ENCODE measurements at places on chromosomes 4 and X.
A peak's percentile ranks its signal among the peaks of the same experiment; 100 is the strongest.

- peak; percentile 79 for DNase-seq
Measured at GRCh38 chr4:184506527-184507121, 32.3 kb upstream of the IRF2 start.

DNA sequence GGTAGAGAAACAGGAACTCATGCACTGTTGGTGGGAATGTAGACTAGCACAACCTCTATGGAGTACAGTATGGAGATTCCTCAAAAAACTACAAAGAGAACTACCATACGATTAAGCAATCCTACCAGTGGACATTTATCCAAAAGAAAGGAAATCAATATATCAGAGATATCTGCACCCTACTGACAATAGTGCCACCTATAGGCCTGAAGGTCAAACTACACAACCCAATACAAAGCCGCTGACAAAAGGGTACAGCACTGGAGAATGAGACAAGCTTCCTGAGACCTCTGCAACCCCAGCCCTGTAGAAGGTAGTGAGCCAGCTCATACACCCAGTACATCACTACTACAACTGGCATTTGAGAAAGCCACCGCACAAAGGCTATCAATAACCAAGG, 67.1 kb downstream of the CBR4 start:
- DNase-seq = no peak

DNA sequence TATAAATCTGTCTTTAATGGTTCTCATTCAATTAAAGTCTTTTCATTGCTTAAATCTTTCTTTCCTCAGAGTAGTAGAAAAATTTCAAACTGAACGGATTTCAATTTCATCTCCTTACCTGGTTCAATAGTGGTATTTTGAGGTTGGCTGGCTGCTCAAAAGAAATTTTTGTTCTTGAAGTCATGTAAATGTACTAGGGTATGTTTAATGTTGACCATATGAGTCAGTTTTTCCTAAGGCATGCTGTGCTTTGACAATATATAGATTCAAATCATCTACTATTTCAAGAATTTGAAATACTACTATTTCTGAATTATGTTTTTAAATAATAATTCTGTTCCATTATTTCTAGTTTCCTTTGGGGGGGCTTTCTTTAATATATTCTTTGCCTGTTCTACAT, 105.5 kb downstream of the PACRGL start:
- no peak for DNase-seq

DNA sequence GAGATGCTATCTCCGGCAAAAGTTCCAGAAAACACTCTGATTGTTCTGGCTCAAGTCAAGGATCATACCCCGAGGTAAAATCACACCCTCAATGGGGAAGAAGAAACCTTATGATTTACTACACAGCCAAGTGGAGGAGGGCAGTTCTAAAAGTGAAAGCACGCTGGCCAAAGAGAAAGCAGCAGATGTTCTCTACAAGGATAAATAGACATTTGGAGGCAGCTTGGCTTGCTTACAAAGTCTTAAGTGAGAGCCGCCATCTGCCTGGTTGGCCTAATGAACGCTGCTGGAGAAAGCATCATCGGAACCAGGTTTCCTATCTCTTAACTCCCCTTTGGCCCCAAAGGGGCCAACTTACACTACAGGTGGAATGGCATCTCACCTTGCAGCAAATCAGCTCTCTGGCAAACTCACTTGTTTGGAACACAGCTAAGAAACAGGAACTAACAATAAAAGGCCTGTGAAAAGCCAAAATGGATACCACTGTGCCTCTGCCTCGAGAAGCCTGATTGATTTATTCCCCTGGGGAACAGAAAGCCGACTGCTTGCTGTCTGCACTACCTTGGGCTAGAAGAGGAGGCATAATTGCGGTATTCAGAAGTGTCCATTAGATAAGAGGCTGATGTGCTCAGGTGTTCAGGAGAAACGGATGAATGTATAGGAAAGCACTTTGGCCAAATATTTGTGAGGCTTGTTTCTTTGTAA, 22.8 kb downstream of the FRAS1 start:
- no peak for DNase-seq

DNA sequence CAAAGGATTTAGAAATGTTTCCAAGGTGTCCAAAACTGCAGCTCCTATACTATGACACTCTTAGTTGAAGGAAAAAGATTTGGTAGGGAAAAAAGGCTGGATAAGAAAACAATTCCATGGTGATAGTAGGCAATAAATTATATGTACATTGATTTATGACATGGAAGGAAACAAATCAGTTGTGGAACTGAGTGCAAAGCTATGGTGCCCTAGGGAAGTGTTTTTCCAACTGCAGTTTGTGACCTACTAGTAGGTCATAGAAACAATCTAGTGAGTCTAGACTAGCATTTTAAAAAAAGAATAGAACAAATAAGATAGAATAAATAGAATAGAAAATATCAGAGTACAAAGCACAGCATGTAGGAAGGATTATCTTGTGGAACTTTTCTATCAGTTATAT, 58.4 kb upstream of the TSPAN5 start:
- no peak for DNase-seq

DNA sequence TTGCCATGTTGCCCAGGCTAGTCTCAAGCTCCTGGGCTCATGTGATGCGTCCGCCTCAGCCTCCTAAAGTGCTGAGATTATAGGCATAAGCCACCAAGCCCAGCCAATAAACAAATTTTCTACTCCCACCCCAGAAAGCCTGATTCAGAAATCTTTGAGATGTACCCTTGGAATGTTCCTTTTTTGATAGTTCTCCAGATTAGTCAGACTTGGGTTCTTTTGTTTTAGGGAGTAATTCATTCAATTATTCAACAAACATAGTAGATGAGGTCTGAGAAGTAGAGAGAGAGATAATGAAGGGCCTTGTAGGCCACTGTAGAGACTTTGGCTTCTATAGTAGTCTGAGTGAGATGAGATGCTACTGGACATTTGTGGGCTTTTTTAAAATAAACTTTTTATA, 27.8 kb downstream of the RP2 start:
- DNase-seq = no peak

- DNase-seq = peak; percentile 12
Measured at GRCh38 chr4:172998527-172999469, 169.8 kb upstream of the GALNT7 start.

- no peak for DNase-seq
Measured at GRCh38 chr4:149248191-149248764, 567.4 kb downstream of the IQCM start.

GRCh38 chrX:151735219-151735618, 673 bp downstream of the CNGA2 start:
- DNase-seq = no peak

DNA sequence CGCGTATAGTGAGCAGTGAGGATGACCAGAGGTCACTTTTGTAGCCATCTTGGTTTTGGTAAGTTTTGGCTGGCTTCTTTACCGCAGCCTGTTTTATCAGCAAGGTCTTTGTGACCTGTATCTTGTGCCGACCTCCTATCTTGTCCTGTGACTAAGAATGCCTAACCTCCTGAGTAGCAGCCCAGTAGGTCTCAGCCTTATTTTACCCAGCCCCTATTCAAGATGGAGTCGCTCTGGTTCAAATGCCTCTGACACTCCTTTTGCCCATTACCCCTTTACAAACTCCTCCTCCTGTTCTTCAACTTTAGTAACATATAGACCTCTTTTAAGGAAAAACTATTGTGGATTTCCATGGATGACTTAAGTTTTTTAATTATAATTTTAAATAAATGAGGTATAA, 2.6 kb upstream of the INTU start:
- DNase-seq = no peak

- no peak for DNase-seq
Measured at GRCh38 chr4:175789647-175790046, 22.4 kb downstream of the GPM6A start.

GRCh38 chr4:20621476-20621875, 78.8 kb upstream of the PACRGL start:
- no peak for DNase-seq

GRCh38 chr4:172096786-172097185, 283.6 kb downstream of the GALNTL6 start:
- DNase-seq = no peak

GRCh38 chr4:16516796-16517439, 290.6 kb upstream of the TAPT1 start:
- DNase-seq = no peak

DNA sequence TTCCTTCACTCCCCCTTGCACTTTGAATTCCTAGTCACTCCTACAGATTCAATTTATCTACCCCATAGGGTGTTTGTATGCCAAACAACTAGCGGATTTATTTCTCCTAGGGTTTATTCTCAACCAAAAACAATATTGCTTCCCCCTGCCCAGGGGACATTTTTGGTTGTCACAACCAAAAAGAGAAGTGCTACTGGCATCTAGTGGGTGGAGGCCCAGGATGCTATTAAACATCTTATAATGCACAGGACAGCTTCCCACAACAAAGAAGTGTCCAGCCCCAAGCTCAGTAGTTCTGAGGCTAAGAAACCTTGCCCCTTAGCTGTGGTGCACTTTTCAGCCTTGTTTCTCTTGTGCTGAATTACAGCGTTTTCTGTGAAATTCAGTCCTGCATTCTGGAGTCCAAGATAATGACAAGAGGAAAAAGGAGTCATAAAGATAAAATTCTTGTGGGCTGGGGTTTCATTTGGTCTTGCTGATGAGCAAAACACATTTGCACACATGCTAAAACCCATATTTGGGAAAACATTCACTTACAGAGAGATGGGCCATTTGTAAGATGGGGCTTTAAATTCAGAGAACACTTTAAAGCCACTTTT, 11.2 kb upstream of the SYTL4 start:
- DNase-seq = no peak

- no peak for DNase-seq
Measured at GRCh38 chr4:53907772-53908171, 156.6 kb downstream of the CHIC2 start.

DNA sequence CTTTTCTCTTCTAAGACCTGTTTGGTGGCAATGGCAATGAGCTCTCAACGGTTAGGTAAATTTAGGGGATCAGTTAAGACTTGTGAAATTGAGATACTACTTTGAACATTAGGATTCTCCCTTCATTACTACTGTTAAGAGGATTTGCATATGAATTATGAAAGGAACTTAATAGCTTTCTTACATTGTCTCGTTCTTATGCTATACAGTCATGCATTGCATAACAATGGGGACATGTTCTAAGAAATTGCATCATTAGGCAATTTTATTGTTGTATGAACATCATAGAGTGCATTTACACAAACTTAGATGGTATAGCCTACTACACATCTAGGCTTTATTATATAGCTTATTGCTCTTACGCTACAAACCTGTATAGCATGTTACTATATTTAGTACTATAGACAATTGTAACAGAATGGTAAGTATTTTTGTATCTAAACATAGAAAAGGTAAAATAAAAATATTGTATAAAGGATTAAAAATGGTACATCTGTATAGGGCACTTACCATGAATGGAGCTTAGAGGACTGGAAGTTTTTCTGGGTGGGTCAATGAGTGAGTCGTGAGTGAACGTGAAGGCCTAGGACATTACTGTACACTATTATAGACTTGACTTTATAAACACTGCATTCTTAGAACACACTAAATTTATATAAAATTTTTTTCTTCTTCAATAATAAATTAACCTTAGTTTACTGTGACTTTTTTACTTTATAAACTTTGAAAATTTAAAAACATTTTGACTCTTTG, 62.5 kb downstream of the PAQR3 start:
- no peak for DNase-seq

DNA sequence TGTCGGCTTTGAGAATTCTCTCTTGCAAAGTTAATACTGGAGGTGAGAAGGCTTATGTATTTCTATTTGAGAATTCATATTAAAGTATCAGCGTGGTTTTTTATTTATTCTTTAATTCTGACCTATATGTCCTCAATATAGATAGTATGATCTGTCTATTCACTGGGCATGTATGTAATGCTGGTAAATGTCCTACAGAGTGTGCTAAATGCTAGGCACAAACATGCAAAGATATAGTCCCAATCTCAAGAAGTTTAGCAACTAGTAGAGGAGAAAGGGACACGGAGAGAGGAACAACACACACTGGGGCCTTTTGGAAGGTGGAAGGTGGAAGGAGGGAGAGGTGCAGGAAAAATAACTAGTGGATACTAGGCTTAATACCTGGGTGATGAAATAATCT, 11.0 kb upstream of the BMPR1B start:
- no peak for DNase-seq

GRCh38 chrX:19017271-19017670, 33.4 kb upstream of the PHKA2 start:
- peak; percentile 36 for DNase-seq

DNA sequence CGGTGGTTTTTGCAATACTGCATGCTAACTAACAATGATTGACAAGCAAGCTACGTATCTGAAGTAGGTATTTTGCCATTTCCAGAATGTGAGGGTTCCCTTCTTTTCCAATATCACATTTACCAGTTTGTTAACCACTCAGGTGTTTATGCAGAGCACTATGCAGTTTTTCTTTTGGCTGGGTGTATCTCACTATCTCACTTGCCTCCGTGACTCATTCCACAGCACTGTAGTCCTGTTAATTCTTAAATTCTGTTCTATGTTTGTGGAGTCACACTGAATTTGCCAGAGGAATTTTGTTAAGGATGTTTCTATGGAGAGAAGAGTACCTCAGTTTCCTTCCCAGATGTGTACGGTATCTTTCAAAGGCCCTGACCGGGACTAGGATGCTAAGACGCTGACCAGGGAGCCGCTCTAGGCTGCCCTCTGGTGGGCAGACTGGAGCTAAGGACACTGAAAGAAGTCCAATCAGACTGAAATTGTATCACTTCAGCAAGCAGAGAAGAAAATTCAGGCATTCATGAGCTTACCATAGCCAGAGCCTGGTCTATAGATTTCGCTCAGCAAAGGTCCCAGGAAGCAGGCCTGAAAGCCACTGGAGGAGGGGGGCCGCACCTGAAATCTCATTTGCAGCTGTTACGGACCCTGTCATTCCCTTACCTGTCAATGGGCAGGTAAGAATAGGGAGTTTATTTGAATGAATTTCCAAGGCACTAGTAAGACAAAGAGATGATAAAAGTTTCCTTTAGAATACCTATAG, 388.4 kb upstream of the SPOCK3 start:
- DNase-seq = peak; percentile 23

DNA sequence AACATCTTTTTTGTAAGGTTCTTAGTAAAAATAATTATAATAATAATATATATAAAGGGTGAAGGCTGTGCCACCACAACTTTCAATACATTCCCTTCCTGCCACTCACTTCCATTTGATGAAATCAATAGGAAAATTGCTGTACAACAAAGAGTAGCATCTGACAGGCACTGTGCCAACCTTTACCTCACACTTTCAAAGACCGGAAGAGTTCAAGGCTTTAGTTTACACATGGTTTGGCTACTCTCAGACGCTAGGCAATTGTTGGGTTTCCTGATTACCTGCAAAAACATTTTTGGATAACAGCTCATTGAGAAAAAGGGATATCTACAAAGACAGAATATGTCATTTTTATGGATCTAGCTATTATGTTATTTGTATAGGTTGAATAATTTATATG, 5.5 kb upstream of the ING2 start:
- DNase-seq = no peak

DNA sequence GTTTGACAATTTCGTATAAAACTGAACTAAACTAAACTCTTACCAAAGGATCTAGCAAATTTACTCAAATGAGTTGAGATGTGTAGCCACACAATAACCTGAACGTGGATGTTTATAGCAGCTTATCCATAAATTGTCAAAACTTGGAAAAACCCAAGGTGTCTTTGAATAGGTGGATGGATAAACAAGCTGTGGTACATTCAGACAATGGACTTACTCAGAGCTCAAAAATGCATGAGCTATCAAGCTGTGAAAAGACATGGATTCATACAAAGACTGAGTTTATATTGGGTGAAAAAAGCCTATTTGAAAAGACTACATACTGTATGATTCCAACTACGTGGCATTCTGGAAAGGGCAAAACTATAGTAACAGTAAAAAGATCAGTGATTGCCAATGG, 69.5 kb downstream of the LARP1B start:
- no peak for DNase-seq

- no peak for DNase-seq
Measured at GRCh38 chrX:40663880-40664630, 16.7 kb upstream of the CXorf38 start.
